ENCODE measurements at places on chromosomes 2 and 18.

DNA sequence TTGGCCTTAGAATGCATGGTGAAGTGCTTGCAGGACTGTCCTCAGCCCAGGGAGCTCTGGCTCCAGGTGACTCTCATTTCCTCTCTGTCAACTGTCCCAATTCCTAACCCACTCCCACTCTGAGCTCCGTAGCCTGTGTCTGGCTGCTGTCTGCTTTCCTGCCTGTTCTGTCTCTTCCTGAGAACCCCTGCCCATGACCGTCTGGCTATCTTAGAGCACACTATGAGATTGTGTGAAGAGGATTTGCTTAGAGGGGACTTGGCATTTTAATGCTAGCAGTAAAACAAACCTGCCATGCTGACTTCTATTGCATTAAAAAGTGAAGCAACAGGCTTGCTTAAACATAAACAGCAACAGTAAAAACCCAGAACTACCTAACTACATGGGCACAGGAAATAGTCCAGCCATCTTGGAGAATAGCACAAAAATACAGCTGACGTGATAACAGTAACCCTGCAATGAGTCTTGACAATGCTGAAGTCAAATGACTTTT lies 234.7 kb downstream of the PRKCE start:
- no peak for DNase-seq

GRCh38 chr2:174750923-174751441 lies 13.3 kb downstream of the CHRNA1 start:
- DNase-seq = no peak

GRCh38 chr2:120302301-120302700 lies 43.6 kb upstream of the INHBB start:
- DNase-seq = no peak

DNA sequence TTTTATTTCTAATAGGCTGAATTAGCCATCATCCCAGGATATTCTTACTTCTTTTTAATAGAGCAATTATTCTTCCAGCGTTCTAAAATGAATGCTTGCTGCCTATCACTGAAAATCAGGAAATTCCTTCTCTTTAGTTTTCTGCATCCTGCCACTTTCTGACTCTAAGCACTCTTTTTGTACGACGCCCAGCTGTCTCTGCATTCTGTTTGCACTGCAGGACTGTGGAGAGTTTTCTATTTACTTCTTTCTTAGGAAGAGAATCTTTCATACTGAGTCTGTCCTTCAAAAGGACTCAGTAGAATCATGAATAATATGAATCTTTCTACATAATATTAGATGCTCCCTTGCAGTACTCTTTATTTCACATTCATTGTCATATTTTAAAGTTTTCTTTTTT lies 360.4 kb upstream of the DSEL start:
- no peak for DNase-seq
